HuH-7.5 (cell line): ENCODE measurements at places on chromosomes 4 and X.

- DNase-seq, result no peak
Observed at GRCh38 chr4:31917334-31917733, 1197.2 kb downstream of the PCDH7 start.

- no peak for DNase-seq
Observed at GRCh38 chrX:101488796-101489195, 3.5 kb downstream of the ARMCX4 start.

DNA sequence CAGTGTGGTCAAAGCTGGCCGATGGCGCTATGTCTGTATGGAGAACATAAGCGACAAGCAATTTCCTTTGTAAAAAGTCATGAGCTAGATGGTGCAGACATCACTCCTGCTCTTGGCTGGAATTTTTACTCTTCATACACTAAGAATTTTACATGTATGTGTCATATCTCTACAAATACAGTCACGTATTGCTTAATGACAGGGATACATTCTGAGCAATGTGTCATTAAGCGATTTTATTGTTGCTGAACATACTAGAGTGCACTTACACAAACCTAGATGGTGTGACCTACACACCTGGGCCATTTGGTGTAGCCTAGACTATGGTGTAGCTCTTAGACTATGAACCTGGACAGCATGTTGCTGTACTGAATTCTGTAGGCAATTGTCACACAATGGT is 185.4 kb downstream of the SOWAHB start:
- DNase-seq, result no peak

- no peak for DNase-seq
Observed at GRCh38 chrX:133249266-133250058, 31.3 kb upstream of the TFDP3 start.

- DNase-seq, result no peak
Observed at GRCh38 chr4:38077791-38078489, 117.7 kb downstream of the PTTG2 start.

DNA sequence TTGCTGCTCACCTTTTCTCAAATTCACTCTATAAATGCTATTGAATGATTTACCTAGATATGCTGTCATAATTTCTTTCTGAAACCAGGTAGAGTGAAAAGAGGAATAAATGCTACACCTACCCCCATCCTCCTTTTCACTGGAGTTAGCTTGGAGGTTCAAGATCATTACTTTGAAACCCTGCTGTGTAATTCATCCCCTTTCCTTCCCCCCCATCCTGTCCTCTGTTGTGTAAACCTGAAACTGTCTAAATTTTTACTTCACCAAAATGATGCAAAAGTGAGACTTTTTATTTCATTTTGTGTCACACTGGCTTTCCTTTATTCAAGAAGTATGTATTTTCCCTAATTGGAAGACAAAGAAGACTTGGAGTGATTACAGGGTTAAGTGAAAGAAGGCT is 5.4 kb downstream of the ZCCHC18 start:
- DNase-seq, result no peak

DNA sequence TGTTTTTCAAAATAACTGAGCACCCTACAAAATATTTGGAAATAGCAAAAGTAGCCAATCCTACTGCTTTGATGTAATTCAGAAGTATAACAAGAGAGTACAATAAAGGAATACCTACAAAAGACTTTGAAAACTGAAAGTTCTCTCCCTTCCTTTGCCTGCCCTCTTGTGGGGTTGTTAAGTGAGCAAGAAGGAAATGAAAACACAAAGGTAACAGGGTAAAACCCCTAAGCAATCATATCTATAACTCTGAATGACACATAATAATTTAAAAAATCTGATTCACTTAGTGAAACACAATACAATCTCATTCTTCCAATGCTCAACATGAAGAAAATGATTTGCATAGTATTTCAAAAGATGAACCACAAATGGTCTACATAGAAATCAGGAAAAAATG is 98.2 kb downstream of the FRYL start:
- DNase-seq, result no peak

DNA sequence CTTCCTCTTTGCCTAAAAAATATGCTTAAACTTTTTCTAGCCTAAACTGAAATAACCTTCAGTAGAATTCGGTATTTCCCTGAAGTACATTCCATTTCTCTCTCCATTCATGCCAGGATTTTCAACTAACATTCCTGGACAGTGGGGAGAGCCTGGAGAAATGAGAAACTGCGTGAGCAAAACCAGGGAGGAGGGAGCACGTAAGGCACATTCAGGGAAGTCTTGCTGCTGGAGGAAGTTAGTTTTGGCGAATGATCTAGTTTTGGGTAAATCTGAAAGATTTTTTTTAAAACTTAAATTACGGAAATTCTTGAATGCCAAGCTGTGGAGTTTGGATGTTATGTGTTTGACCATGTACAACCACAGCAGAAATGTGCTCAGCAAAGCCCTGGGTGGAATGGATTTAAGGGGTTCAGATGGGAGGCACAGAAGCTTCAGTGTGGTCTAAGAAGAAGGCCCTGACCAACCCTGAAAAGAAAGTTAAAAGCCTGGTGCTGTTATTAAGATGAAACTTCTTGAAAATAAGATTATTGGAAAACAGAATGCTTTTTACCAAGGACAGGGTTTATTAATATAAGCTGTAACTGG is 347.8 kb downstream of the ANK2 start:
- no peak for DNase-seq

DNA sequence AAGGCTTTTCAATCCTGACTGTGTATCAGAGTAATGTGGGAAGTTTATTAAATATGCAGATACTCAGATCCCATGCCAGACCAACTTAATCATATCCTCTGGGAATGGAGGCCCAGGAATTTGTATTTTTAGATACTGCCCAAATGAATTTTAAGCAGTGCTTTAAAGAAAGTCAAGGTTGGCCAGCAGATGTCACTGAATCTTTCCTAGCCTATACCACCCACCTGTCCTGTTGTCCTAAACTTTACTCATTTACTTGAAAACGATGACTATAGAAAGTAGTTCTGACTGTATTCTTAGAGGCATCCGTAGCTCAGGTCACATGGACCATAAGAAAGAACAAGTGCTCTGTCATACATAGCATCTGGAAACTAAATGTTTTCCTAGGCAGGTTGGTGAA is 79.9 kb downstream of the AMOT start:
- DNase-seq, result no peak

DNA sequence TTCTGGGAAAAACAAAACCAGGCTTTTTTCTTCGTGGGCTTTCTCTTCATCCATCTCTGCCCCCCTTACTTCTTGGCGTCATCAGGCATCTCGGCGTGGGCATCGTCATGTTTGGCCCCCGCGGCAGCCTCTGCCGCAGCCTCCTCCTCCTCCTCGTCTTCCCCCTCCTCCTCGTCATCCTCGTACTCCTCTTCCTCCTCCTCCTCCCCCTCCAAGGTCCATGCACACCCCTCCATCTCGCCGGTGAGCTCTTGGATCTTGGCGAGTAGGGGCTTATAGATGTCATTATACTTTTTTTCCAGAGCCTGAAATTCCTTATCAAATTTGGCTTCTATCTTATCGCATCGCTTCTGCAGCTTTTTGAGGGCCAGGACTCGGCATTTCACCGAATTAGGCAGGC is 488 bp downstream of the NAP1L5 start:
- DNase-seq, result no peak

GRCh38 chrX:44906041-44906440 is 33.1 kb downstream of the KDM6A start:
- DNase-seq, result no peak

- no peak for DNase-seq
Observed at GRCh38 chr4:13849778-13850177, 222.3 kb upstream of the BOD1L1 start.

- no peak for DNase-seq
Observed at GRCh38 chr4:88937081-88937480, 119.9 kb downstream of the FAM13A start.

- no peak for DNase-seq
Observed at GRCh38 chrX:103520386-103520785, 1.1 kb upstream of the RAB40A start.

DNA sequence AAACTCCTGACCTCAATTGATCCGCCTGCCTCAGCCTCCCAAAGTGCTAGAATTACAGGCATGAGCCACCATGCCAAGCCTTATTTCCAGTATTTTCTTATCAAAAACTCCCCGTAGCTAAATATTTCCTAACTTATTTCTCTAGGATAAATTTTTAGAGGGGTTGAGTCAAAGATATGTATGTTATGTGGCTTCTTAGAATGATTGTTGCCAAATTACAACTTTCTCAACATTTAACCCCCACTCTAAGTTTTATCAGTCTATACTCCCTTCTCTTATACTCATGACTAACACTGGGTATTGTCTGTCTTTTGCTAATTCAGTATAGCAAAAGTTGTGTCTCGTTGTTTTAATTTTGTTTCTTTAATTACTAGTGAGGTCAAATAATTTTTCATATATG is 187.7 kb upstream of the LNX1 start:
- no peak for DNase-seq
